Glutamatergic neuron (in vitro differentiated cells): ENCODE measurements at places on chromosomes 5 and 9. TPM values are rescaled to one million over a fixed set of nuclear protein-coding genes. Genes with fewer than 3 reads are reported as not detected.

FAXDC2 gene
- 0.66 TPM for total RNA-seq

DMRT3 gene
- 1.7 TPM for total RNA-seq

RFESD gene
- total RNA-seq = 1.1 TPM

HTR4 gene
- not detected for total RNA-seq

PLCXD3 gene
- total RNA-seq = 0.93 TPM

GRCh38 chr9:116099821-116100220 lies 53.8 kb upstream of the PAPPA start:
- DNase-seq = no peak

- DNase-seq = no peak
Observed at GRCh38 chr9:12640866-12641636, 52.1 kb upstream of the TYRP1 start.

- no peak for DNase-seq
Observed at GRCh38 chr5:6758236-6758635, 45.0 kb downstream of the TENT4A start.

DNA sequence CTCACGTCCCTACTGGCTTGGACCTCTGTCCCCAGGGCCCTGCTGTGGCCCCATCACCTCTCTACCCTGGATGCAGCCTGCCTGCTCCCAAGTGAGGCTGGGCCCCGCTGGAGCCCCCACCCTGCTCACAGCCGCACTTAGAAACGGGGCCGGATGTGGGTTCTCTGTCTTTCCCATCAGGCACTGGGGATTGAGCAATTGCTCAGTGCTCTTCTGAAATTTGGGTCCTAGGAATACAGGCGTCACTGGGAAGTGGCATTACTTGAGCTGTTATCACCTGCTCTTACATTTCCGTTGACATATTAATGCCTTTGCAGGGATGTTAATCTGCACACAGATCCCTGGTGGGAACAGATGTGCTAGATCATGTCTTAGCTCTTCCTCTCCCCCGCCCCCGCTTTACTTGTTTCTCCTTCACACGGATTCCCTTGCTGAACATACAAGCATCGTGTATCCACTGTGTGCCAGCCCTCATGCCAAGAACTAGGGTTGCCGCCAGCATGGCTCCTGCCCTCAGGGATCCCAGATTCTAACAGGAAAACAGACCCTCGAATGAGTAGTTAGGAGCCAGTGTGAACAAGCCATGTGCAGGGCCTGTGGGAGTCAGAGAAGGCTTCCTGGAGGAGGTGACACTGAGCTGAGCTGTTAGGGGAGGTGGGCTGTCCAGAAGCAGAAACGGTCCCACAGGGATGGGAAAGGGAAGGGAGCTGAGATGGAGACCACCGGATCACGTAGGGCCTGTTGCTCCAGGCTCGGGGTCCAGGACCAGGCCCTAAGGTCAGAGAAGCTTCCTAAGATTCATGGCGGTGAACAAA lies 65.1 kb downstream of the NEK6 start:
- no peak for DNase-seq

DNA sequence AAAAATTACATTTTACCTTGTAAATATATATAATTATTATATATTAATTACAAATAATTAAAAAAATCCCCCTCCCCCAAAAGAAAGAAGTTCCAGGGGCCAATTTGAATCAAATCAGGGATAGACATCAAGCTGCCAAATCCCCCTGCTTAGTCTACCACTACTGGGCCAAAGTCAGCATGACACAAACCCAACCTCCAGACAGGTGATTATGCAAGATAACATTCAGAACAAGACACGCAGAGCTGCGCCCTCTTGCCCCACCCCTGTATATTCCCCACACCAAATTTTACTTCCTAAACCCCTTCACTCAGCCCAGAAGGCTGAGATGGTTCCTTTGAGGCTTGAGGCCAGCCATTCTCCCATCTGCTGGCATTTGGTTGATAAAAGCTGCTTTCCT lies 2059.1 kb upstream of the CDH6 start:
- no peak for DNase-seq

- no peak for DNase-seq
Observed at GRCh38 chr9:113156880-113157279, 6.1 kb downstream of the SLC31A2 start.

DNA sequence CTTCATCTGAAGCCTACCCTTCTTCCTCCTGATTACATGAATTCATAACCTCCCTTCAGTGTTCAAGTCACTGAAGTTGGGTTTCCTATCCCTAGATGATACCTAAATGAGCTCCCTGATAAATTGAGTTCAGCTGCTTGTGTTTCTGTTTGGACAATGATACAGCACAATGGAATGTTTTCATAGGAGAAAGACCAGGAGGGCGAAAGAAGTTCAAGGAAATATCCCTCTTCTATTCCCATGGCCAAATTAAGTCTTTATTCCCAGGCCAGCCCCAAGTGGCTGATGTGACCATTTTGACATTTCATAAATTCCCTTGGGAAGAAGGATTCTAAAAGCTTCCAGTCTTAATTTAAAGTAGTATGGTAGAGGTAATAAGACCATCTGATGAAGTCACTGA lies 555.8 kb upstream of the CLINT1 start:
- no peak for DNase-seq
